IPS DF 19.7 (cell line): ENCODE measurements at places on chromosomes 4 and X.

- DNase-seq: no peak
These were observed 53.8 kb downstream of the HADH start for GRCh38 chr4:108043526-108043925.

- no peak for DNase-seq
These were observed 18.3 kb upstream of the IL21 start for GRCh38 chr4:122639181-122639580.

- DNase-seq: peak; percentile 50
These were observed 82.1 kb downstream of the ALPK1 start for GRCh38 chr4:112379306-112379705.

DNA sequence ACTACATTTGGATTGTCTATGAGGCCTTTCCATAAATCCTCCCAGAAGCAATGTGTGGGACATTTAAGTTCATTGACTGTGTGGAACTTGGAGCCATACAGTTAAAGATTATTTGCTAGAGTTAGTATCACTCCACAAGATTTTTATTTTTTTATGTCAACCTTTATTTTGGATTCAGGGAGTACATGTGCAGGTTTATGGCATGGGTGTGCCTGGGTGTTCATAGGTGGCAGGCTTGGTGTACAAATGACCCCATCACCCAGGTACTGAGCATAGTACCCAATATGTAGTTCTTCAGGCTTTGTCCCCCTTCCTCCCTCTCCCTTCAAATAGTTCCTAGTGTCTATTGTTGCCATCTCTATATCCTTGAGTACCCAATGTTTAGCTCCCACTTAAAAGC lies 199.8 kb upstream of the ZFP42 start:
- no peak for DNase-seq

DNA sequence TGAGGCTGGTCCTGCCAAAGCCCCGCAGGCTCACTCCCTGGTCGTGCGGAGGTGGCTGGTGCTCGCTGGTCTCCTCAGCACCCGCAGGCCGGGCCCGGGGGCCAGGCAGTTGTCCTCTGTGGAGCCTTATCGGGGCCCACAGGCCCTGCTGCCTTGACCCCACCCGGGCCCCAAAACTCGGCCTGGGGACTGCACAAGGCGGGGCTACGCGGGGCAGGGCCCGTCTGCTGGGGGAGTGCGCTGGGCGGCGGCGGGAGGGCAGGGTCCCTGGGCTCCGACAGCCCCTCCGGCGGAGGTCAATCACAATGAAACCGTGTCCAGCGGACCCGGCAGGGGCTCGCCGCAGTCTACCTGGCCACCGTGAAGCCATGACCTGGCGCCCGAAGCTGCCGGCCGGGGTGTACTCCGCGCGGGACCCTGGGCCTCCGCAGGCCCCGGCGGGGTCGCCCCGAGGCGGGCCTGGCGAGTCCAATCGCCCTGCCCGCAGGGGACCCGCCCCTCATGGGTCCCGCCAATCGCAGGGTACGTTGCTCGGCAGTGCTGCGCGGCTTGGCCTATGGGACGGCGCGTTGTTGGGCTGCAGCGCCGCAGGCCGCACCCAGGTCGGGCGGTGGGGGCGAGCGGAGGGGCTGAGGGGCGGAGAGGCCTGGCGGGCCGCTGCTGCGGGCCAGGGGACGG lies at the start of gene ADD1:
ADD1 (plus strand) TSS at position 582 of the 678 bp plus-strand sequence. CDS start 32,072 bp downstream, outside the sequence.
- peak; percentile 50 for DNase-seq

DNA sequence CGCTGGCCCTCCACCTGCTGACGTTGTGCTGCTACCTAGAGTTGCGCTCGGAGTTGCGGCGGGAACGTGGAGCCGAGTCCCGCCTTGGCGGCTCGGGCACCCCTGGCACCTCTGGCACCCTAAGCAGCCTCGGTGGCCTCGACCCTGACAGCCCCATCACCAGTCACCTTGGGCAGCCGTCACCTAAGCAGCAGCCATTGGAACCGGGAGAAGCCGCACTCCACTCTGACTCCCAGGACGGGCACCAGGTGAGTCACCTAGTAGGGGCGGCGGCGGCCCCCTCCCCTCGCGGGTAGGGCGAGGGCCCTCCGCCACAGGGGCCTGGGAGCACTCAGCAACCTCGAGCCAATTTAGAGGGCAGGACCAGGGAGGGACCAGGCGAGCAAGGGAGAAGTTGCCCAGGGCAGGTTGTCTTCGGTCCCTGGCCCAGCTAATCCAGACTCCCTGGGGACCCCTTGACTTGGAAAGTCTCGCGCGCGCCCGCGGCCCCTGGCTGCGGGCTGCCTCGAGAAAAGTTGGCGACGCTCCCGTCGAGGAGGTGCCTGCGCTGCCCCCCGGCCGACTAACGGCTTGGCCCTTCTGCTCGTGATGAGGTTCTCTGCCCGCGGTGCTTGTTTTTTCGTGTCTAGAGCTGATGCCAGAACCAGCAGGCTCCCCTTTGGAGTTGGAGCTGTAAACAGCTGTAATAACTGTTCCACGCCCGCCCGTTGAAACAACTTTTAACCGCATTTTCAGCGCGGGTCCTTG lies 717 bp downstream of the EDA start:
- DNase-seq: no peak

GRCh38 chr4:80309294-80310004 lies 26.1 kb upstream of the CFAP299 start:
- DNase-seq: no peak
